ENCODE measurements at places on chromosomes 2 and 18.

- no peak for DNase-seq
Measured at GRCh38 chr2:36547906-36548305, 50.1 kb downstream of the FEZ2 start.

DNA sequence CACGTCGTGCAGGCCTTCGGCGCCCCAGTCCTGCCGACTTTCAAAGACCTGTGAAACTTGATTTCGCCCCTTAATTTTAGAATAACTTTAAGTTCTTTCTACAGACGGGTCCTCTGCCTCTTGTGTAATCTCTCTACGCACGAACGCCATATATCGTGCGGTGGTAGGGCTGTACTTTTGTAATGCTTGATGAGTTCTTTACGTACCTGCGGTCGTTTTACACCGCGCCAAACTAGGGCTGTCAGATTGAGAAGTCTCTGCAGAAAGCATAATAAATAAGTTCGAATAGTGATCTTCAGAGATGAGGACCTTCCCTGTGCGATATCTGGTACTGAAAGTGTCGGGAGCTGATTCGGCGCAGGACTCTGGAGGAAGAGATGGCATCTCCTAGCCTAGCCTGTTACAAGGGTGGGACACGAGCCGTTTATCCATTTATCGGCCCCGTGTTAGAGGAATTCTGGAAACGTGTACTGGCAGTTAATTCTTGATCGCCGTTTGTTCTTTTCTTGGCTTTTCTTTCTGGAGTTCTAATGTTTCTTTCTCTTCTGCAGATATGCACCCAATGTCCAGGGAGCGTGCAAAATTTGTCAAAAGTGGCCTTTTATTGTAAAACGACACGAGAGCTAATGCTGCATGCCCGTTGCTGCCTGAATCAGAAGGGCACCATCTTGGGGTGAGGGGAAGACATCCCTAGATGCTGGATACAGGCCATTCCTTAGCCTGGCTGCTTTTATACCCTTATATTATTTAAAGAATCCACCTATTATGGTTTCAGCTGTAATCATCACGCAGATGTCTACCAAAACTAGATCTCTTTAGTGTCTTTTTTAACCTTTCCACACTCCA, 781 bp upstream of the SLC5A6 start:
- DNase-seq, result peak; percentile 15

DNA sequence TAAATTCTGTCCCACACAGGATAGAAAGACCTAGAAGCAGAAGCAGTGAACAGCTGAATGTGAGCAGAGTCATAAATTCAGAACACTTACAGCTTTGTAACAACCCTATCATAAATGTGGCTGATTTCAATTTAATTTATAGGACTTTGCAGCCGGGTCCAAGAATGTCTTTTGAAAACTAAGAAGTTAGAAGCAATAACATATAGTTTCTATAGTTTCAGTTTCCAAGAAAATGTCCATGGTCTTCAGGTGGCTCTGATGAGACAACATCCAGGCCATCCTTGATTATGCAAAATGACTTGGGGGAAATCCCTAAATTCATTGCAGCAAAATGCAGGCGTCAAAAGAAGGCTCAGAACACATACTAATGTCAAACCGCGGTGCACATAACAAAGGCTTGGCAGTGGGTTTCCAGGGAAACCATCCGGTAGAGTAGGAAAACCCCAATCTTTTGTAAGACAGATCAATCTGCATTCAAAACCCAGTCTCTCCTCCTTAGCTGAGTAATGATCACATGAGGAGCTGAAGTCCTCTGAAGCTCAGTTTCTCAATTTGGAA, 442.2 kb upstream of the ID2 start:
- DNase-seq, result no peak

DNA sequence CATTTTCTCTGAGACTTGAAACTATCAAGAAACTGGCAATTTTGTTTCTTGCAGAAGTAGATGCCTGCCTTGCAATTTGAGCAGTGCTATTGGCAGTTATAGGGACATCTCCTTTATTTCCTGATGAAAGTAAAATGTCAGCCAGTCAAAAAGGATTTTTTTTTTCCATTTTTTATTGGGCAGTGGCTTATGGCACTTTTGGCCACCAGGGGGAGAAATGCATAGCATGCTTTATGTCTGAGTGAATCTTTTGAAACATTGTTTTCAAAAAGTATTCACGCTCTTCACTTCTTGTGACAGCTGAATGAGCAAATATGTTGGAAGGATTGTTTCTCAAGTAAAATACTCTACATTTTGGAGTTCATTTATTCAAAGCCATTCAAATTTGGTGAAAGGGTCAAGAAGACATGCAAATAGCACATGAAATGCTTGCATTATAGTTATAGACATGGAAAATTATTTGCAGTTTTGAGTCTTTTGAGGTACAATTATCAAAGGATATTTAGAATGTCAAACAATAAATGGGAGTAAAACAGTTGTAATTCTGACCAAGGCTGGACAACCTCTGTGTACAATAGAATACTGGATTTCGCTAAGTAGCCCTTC, 491.0 kb downstream of the CDH2 start:
- DNase-seq, result peak; percentile 6

- DNase-seq, result no peak
Measured at GRCh38 chr2:40556293-40556692, 104.4 kb upstream of the SLC8A1 start.

DNA sequence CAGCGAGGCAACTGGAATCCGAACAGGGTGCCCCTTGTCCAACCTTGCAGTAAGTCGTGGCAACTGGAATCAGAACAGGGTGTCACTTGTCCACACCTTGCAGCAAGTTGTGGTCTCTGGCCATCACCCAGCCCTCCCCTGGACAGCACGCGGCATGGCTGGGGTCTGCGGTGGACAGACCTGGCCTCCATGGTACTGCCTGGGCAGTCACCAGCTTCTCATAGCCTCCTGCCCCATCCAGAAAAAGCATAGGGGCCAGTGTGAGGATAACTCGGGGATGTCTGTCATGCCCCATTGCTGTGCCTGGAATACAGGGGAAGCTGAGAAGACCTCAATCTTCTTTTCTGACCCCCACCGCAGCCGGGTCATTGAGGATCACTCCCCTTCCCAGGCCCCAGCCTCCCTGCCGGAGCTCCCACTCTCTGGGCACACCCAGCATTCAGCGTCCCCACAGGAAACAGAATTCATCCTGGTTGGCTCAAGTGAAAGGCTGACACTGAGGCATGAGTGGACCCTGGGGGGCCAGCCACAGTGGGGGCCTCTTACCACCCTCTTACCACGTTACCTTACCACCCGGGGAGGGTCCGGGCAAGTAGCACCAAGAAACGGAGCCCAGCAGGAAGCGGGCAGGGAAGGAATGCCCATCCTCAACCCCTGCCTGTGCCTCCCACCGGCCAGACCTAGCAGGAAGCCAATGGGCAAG, 68.0 kb upstream of the RAB6C start:
- DNase-seq, result no peak

- DNase-seq, result no peak
Measured at GRCh38 chr2:36823862-36824261, 127.4 kb downstream of the VIT start.

- DNase-seq, result peak; percentile 50
Measured at GRCh38 chr2:28185891-28186290, 206.8 kb upstream of the FOSL2 start.

- no peak for DNase-seq
Measured at GRCh38 chr18:66168685-66169235, 417.9 kb downstream of the CDH7 start.

DNA sequence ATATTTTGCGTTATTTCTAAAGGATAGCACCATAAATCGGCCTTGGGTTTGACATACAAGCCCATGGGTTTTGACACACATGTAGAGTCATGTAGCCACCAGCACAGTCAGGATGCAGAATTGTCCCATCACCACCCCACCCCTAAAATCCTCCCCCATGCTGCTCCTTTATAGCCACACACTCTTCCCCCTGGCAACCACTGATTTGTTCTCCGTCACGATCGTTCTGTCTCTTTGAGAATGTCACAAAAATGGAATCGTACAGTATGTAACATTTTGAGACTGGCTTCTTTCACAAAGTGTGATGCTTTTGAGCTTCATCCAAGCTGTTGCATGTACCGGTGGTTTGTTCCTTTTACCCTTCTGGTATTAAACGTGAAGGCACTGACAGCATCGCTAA, 39.1 kb downstream of the CRACDL start:
- no peak for DNase-seq

- DNase-seq, result no peak
Measured at GRCh38 chr2:33018271-33018670, 71.5 kb downstream of the LTBP1 start.

GRCh38 chr2:20771299-20771698, 51.6 kb downstream of the LDAH start:
- no peak for DNase-seq

GRCh38 chr2:88659538-88659915, 31.9 kb upstream of the RPIA start:
- DNase-seq, result no peak

DNA sequence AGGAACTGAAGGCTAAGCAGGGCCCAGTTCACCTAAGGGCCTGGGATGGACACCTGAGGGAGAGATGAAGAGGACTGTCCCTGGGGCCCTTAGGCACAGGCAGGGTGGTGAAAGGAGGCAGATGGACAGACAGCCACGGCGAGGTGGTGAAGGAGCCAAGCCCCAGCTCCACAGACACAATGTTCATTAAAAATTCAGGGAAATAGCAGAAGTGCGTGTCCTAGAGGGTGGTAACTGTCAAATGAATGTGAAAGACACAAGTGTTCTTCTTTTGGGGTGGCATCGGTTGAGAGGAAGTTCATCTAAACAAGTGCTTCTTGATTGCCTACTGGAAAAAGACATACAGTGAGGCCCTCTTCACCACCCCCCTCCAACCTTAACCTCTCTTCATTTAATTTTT, 76.2 kb upstream of the SIX2 start:
- no peak for DNase-seq

DNA sequence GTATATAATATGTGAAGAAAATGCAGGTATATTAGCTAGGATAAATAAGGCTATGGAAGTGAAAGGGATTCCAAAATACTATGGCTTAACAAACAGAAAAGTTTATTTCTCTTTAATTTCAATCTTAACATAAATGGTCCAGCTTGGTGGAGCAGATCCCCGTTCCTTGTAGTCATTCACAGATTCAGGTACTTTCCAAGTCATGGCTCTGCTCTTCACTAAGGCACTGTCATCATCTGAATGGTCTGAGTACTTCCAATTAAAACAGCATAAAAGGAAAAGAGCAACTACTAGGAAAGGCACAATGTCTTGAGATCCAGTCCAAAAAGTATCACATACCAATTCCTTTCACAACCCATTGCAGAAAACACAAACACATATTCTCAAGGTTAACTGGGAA, 63.4 kb downstream of the OLA1 start:
- no peak for DNase-seq

GRCh38 chr2:206890179-206890578, 49.1 kb upstream of the CPO start:
- no peak for DNase-seq

Measured in AG04450 (cell line).